Activated T-cell treated with anti-CD3 and anti-CD28 coated beads for 24 hours (primary cell): ENCODE measurements at places on chromosomes 7 and 10.

- no peak for DNase-seq
These were observed 215.9 kb downstream of the RAB11FIP2 start for GRCh38 chr10:117830787-117831212.

DNA sequence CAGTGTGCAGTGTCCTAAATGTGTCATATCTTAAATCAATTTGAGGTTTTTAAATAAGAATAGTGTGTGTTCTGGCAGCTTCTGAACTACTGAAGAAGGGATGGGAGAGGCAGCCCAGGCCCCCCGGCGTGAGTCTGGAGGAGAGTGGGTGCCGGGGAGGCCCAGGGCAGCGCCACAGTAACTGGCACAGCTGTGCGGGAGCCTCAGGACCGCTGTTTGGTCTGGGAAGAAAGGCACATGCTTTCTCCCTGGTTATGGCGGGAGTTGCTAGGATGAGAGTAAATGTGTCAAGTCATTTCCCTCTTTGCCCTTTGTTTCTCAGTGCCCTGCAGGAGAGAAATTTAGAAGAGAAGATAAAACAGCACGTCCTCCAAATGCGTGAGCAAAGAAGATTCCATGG, 31.9 kb upstream of the PWWP2B start:
- no peak for DNase-seq

DNA sequence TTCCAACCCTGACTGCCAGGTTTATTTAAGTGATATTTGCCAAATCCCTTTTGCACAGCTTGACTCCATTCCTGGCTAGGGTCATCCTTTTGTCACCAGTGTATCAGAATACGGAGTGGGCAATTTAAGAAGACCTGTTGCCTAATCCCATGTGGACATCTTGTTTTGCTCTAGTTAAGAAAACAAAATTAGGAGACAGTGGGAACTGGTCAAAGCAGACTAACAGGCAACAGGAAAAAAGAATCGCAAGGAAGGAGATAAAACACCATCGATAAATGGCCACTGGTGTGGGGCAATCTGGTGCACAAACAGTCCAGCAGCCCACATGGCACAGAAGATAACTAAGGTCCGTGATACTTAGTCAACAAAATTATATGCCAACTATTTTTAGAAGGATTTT, 21.4 kb downstream of the KDM7A start:
- DNase-seq, result no peak

DNA sequence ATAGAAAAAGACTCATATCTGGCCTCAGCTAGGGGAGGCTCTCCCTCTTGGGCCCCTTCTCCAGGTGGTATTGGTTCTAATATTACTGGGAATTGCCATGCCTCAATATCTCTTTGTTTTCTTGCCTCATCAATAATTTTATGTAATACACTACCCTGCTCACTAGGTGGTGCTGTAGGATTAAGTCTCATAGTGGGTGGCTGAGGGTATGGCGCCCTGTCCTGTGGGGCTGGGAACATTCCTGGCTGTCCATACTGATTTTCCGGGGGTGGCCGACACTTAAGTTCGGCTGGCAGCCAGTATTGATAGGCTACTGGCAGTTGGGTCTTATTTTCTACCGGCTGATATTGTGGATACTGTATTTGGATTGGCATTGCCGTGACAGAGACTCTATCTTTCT, 9.0 kb upstream of the TAS2R3 start:
- DNase-seq, result no peak

DNA sequence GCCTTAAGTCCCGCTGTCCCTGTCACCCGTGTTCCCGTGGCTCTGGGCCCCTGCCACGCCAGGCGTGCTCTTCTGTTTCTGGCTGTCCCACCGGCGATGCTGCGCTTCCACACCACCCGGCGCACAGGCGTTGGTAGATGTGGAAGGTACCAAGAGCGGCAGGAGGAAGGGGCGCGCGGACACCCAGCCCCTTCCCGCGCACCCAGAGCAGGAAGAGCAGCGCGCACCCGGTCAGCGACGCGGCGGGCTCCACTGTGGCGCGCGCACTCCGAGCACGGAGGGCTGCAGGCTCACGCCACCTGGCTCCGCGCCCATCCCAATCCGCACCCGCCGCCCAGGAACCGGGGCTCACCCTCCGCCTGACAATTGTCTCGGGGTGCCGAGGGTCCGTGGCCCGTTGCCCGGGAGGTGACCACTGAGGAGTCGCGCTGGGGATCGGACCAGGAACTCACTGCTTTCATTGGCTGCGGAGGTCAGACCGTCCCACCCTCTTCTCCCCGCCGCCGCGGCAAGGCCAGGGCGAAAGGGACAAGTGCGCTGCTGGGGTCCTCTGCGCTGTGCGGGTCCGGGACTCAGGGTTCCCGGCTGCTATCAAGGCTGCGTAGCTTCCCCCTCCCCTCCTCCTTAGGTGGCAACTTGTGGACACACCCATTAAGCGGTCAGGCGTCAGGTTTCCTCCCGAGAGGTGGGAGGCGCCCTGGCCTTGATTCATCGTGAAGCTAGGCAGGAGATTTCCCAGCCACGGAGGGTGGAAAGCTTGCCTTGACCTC, 121.6 kb upstream of the ZNF92 start:
- no peak for DNase-seq

DNA sequence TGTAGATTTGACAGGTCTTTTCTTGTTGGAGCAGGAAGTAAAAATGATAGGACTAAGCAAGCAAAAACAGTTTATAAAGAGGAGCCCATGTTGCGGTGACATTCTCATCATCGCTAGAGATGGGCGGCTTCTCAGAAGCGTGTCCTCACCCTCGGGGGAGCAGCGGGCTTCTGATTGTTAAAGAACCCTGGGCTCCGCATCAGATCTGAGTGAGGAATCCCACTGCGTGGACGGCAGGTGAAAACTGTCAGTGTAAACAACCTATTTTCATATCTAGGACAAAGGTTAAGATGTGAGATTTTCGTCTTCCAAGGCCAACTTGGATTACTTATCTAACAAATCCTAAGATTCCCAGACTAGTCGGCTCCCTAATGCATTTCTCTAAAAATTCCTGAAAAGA, 177.6 kb downstream of the ADARB2 start:
- no peak for DNase-seq

DNA sequence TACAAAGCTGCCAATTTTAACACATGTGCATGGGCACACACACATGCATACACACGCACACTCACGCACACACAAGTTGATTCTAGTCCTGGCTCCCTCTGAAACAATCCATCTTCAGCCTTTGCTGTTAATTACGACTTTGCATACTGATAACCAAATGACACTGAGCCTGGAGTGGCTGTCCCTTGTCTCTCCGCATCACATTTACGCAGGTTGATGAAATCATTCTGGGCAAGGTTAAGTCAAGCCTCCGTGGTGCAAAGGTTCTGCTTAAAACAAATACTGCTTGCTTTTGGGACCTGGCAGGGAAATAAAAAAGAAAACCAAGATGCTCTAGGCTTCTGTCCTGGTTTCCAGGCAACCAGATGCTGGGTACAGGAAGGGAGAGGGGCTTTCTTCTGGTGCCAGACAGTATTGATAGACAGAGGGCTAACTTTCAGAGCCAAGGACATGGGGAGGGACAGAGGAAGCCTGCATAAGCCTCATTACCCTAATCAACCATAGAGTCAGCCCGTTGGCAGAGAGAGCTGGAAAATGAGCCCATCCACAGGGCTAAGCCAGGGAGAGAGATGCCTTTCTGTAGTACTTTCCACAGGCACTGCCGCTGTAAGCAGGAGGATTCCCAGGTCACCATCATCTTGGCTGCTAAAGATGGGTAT, 233.0 kb downstream of the WDR11 start:
- no peak for DNase-seq

GRCh38 chr7:106108991-106109390, 3.1 kb downstream of the SYPL1 start:
- no peak for DNase-seq

DNA sequence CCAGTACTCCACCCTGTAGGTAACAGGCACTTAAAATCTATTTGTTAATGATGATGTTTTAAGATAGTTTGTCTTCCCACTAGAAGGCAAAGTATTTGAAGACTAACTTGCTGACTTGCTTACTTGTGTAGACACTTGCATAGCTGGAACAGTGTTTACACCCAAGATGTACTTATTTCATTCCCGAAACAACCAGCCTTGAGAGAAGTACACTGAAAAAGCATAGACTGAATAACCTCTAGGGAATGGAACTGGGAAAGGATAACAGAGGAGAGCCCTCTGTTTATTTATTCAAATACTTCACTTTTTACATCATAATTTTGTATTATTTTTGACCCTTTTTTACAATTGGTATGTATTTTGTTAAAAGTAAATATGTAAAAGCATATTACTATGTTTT, 33.1 kb upstream of the TMEM26 start:
- no peak for DNase-seq

DNA sequence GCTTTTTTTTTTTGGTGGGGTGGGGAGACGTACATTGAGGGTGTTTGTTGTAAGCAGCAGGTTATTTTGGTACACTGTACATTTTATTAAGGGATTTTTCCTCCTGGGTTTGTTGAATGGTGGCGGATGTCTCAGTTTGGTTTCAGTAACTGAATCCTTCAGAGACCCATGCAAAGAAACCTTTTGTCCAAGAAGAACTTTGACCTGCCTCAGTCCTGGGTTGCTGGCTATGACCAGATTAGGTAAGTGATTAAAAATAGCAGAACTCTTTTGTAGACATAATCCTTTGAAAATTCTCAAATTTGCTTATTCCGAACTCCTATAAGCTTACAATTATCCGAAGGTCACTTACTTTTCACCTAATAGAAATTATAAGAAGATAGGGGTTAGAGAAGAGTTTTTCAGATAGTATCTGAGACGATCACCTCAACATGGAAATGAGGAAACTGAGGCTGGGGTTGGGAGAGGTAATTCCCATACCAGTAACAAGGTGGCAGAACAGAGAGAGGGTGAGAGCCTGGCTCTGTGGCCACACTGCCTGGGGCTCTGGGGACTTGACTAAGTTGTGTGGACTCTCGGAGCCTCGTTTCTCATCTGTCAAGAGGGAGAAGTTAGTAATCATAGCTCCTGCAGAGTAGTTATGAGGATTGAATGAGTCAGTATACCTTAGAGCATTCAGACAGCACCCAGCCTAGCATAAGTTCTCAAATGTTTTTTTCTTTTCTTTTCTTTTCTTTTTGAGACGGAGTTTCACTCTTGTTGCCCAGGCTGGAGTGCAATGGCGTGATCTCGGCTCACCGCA, 87.4 kb downstream of the CCNY start:
- DNase-seq, result no peak

DNA sequence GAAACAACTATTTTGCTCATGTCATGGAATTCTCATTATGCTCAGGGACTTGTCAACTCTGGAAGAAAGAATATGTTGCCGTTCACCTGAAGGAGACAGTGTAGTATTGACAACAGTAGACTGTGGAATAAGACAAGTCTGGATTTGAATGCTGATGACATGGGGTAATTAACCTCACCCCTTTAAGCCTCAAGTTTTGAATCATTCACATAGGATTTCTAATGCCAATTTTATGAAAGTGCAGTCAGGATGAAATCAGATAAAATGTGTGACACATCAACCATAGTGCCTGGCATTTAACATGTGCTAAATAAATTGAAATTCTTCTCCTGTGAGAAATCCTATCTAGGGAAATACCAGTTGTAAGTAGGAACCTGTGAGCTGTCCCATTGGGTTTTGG, 305.8 kb downstream of the KIF20B start:
- DNase-seq, result no peak

DNA sequence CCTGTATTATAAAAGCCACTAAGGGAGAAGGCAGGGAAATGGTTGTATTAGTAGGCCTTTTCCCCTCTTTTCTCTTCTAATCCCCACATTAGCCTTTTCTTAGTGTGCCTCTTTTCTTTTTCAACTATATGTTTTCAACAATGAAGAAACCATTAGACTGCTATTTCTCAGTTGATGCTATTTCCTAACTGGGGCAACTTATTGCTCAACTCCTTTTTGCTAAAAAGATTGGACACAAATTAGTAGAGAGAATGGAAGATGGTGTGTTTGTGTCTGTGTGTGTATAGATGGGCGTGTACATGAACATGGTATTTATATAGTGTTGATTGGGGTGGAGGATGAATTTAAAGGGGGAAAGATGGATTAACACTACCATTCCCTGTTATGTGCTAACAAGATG, 28.4 kb downstream of the TBC1D12 start:
- DNase-seq, result no peak

GRCh38 chr10:96236090-96236478, 35.3 kb downstream of the BLNK start:
- DNase-seq, result no peak

GRCh38 chr7:44521347-44522095, 19.6 kb downstream of the NPC1L1 start:
- no peak for DNase-seq

- no peak for DNase-seq
These were observed 174.9 kb downstream of the ELFN1 start for GRCh38 chr7:1844951-1845390.

GRCh38 chr10:80530251-80530650, 7.5 kb upstream of the SH2D4B start:
- no peak for DNase-seq
